BJ (cell line): ENCODE measurements at places on chromosomes 6 and 20. TPM values are rescaled to one million over a fixed set of nuclear protein-coding genes. Genes with fewer than 3 reads are reported as not detected.

The JAG1 gene
- 10.6 and 19.9 TPM in 2 replicates for polyA plus RNA-seq

The FAM83C gene
- not detected in 2 replicates for polyA plus RNA-seq

The BCLAF1 gene
- 39.1 and 79.2 TPM in 2 replicates for polyA plus RNA-seq

The STAU1 gene
- polyA plus RNA-seq, result 49.3 and 67.3 TPM in 2 replicates

The NOX3 gene
- polyA plus RNA-seq, result not detected in 2 replicates

The TP53INP2 gene
- polyA plus RNA-seq, result 4.6 and 5.1 TPM in 2 replicates

The MACROD2 gene
- polyA plus RNA-seq, result 0.47 and 1.3 TPM in 2 replicates

The PLAGL2 gene
- 3.1 and 3.5 TPM in 2 replicates for polyA plus RNA-seq

The TRMT6 gene
- polyA plus RNA-seq, result 4.6 and 7.2 TPM in 2 replicates

The HS3ST5 gene
- polyA plus RNA-seq, result not detected in 2 replicates

The HLA-DQA2 gene
- not detected in 2 replicates for polyA plus RNA-seq

- no peak for DNase-seq
These were observed 4.3 kb upstream of the SERINC3 start for GRCh38 chr20:44526129-44526528.

GRCh38 chr6:169155481-169155880, 98.2 kb downstream of the THBS2 start:
- no peak for DNase-seq

DNA sequence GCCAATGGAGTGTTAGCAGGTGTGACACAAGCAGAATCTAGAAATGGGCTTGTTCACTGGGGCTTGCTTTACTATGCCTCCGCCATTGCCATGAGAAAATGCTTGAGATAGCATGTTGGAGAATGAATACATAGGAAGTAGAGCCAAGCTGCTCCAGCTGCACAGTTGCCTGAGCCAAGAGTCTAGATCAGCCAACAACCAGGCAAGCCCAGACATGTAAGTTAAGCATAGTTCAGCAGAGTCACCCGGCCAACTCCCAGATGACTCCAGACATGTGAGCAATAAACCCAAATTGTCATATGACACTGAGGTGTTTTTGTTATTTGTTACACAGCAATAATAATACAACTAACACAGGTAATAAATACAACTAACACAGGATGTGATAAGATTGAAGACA, 167.9 kb downstream of the HAO1 start:
- DNase-seq, result no peak

- no peak for DNase-seq
These were observed 22.3 kb downstream of the TPBG start for GRCh38 chr6:82385961-82386360.

DNA sequence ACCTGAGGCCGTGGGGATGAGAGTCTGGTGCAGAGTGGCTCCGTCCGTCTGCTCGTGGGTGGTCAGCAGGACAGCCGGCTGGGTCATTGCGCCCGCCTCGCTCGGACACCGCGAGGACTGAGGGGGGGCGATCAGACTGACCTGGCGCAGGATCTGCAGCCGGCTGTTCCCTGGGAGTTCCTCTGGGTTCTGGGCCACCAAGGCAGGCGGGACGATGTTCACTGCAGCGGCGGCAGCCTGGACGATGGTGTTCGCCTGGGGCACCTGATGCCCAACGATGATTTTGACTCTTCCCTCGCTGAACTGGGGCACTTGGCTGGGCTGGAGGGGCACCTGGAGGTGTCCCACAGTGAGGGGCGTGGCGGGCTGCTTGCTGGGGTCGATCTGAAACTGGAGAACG, 39.2 kb downstream of the ZFP64 start:
- no peak for DNase-seq

GRCh38 chr6:157629220-157629619, 193.8 kb upstream of the SNX9 start:
- DNase-seq, result no peak

DNA sequence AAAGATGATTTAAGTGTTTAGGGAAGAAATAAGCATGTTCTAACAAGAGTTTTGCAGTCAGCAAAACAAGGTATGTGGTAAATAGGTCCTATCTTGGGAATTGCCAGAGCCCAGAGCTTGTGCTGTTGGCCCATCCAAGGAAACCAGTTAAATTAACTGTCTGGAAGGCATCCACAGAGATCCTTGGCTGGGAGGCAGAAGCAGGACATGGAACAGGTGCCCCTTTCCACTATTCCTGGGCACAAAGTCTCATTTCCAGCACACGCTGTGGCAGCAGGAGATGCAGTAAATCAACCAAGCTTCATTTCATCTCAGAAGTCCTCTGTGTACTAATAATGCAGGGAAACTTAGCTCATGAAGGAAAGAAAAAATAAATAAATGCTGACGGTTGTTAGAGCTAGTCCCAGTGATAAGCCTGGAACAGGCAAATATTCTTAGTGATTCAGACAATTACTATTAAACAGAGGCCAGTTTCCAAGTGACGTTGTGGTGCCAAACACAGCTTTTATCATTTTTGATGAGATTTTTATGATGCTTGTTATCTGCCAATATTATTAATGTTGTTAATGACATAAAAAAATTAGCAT, 39.8 kb upstream of the SNAP25 start:
- no peak for DNase-seq

DNA sequence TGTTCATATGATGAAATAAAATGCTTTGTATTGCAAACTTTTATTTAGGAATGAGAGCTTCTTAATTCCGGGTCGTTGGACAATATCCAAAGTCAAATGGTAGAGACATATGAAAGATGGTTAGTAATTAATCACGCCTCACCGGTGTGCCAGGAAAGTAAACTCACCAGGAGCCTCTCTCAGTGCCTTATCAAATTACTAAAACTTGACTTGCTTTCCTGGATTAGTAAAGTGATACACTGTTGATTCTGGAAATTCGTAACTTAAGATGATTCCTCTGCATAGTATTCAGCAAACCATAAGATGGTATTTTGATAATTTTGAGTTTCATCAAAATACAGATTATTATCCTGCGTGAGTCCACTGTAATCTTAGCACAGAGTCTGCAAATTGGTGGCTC, 115.2 kb downstream of the PAX1 start:
- DNase-seq, result no peak

- DNase-seq, result no peak
These were observed 164.1 kb upstream of the SALL4 start for GRCh38 chr20:51966296-51966971.

- DNase-seq, result no peak
These were observed at the start of gene NT5DC1 for GRCh38 chr6:116100419-116101301. Gene NT5DC1, plus strand, starts transcription at chr6:116100853. Its CDS starts 78 bp downstream, at chr6:116100931.

- DNase-seq, result no peak
These were observed 4.1 kb upstream of the ZKSCAN8 start for GRCh38 chr6:28137505-28137981.

- DNase-seq, result no peak
These were observed 1.3 kb downstream of the CARMIL1 start for GRCh38 chr6:25280344-25281074.

- no peak for DNase-seq
These were observed 27.7 kb downstream of the ALDH5A1 start for GRCh38 chr6:24522228-24523176.

DNA sequence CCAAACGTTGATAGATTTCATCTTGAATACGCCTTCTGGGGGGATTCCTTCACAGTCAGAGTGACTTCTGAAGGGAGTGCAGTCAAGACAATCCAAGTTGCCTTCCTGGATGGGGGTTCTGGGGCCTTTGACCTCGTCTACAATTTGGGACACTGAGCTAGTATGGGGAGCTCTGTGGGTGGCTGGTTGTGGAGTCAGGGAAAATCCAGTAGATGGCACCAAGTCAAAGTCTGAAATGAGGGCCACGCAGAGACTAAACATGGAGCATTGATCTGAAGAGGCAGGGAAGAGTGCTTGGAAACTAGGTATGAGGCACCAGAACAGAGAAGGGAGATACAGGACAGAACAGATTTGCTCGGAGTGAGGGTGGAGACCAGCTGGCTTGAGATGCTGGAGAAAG, 43.6 kb upstream of the CCN6 start:
- DNase-seq, result no peak

- DNase-seq, result no peak
These were observed 903 bp downstream of the CNKSR3 start for GRCh38 chr6:154509421-154510143.

GRCh38 chr20:7714549-7714948, 225.7 kb downstream of the HAO1 start:
- DNase-seq, result no peak

DNA sequence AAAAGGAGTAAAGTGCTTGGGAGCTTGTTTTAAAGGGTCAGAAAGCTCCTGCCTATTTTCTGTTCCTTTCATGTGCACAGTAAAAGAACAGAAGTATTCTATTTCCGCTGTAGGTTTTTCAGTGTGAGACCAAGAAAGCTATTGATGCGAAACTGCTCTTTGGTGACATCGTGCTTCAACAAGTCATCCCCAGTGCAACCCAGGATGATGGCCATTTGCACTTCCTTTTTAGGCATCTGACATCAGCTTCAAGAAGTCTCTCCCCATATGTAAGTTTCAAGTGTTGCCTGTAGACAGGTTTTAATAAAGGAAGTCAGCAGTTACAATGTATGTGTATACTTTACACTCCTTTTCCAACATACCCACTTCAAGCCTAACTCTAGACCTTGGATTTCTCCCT, 131.6 kb downstream of the RFX6 start:
- no peak for DNase-seq

GRCh38 chr6:53530346-53530745, 14.6 kb downstream of the GCLC start:
- no peak for DNase-seq

GRCh38 chr6:6006006-6006427, 708 bp downstream of the NRN1 start:
- no peak for DNase-seq

DNA sequence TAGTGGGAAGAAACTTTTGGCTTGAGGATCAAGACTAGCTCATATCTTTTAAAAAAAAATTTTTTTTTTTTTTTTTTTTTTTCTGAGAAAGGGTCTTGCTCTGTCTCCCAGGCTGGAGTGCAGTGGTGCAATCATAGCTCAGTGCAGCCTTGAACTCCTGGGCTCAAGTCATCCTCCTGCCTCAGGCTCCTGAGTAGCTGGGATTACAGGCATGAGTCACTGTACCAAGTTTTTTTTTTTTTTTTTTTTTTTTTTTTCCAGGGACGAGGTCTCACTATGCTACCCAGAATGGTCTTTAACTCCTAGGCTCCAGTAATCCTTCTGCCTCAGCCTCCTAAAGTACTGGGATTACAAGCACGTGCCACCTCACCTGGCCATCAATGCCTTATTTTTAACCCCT, 27.9 kb downstream of the GCLC start:
- DNase-seq, result no peak

DNA sequence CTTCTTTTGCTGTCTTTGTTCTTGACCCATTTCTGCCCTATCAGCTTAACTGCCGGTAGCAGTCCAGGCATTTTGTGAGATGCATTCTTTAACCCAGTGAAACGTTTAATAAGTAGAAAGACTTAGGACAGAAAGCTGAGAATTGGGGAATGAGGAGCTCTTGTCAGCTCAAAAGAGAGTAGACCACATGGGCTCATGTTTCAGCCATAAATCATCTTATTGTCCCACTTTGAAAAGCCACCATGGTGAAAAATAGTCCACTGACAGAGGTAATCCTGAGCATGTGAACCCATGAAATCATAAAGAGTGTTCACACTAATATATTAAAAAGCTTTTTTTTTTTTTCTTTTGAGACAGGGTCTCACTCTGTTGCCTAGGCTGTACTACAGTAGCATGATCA, 16.3 kb downstream of the ORC3 start:
- DNase-seq, result no peak

DNA sequence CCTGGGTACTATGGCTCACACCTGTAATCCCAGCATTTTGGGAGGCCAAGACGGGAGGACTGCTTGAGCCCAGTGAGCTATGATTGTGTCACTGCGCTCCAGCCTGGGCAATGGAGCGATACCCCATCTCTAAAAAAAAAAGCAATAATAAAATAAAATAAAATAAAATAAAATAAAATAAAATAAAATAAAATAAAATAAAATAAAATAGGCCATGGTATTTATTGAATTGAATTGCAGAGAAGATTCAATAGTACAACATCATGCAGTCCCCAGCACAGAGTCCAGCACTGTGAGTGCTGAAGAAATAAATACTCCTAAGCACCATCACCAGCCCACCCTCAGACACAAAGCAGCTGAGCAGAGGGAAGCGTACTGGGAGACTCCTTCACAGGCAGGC, 144.7 kb downstream of the RALGAPA2 start:
- no peak for DNase-seq

DNA sequence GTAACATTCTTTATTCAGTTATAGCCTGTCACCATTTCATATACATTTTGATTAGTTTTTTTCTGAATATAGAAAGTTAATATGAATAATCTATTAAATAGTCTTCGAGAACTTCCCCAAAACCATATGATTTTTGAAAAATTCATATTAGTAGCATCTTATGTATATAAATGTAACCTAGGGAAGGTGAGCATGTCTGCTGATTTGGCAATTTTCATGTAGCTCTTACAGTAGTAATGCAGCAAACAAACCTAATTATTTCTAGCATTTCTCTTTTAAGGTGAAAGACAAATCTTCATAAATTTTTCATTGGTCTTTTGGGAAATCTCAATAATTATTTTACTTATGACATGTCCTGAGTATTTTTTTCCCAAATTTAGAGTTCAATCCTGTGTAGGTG, 939.0 kb downstream of the TBC1D32 start:
- DNase-seq, result no peak

GRCh38 chr20:17641520-17641964, 40.5 kb downstream of the RRBP1 start:
- no peak for DNase-seq

GRCh38 chr20:38325905-38326304, 20.4 kb upstream of the LBP start:
- DNase-seq, result no peak

GRCh38 chr6:159766906-159767305, 5.1 kb downstream of the ACAT2 start:
- no peak for DNase-seq

DNA sequence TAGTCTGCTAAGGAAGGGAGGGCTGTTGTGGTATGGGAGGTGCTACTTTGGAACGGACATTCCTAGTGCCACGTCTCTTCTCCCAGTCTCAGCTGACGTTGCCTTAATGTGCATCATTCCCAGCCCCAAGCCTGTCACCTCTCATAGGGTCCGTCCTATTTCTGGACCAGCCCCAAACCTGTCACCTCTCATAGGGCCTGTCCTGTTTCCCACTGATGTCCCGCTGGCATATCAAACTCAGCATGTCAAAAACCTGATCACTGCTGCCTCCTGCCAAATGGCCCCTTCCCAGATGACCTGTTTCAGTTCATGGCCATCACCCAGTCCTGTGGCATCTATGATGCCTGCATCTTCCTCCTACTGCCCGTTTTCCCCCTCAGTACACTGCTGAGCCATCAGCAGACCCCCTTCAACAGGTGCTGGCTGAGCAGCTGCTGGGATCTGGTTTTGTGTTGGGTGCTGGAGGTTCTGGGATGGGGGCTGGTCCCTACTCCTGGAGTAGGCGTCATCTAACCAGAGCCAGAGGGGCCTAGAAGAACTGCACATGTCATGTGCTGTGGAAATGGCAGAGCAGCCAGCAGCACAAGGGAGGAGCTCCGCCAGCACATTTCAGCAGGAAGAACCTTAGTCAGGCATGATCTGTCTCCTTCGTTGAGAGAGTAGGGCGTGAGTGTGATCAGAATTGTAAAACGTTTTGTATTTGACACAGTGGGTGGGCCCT, 3.3 kb downstream of the ENTPD6 start:
- no peak for DNase-seq
